ENCODE measurements at places on chromosomes 5 and 9. TPM values are rescaled to one million over a fixed set of nuclear protein-coding genes. Genes with fewer than 3 reads are reported as not detected.

DNA sequence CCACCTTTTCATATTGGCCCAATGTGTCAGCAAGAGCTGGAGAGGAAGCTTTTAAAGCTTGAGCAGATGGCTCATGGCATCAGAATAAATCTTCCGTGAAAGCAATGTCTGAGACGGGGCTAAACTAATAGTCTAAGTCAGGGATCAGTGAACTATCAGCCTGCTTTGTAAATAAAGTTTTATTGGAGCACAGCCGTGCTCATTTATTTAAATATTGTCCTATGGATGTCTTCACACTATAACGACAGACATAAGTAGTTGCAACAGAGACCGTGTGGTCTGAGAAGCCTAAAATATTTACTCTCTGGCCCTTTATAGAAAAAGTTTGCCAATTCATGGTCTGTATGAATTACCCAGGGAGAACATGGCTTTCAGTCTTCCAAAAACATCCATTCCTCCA lies 85.6 kb upstream of the SLC44A1 start:
- H3K4me1 ChIP-seq = peaks cover 23% of the 10 kb centered on the region
- no peaks in the 10 kb centered on the region for H3K36me3 ChIP-seq
- no peak overlapping the region for H3K4me3 ChIP-seq
- no peaks in the 10 kb centered on the region for H3K27me3 ChIP-seq

OTP gene
- not detected for total RNA-seq

WDR38 gene
- total RNA-seq = not detected

GRCh38 chr9:107243742-107244141 lies 39.3 kb upstream of the RAD23B start:
- no peak for DNase-seq
- no peaks in the 10 kb centered on the region for H3K27me3 ChIP-seq
- H3K27ac ChIP-seq = peak overlapping the region; percentile 1
- no peaks in the 10 kb centered on the region for H3K36me3 ChIP-seq
- no peak overlapping the region for H3K4me3 ChIP-seq
- no peaks in the 10 kb centered on the region for H3K4me1 ChIP-seq

GRCh38 chr5:10894445-10895054 lies 133.5 kb upstream of the DAP start:
- no peak overlapping the region for H3K27ac ChIP-seq
- no peak overlapping the region for H3K4me3 ChIP-seq
- no peaks in the 10 kb centered on the region for H3K27me3 ChIP-seq
- H3K4me1 ChIP-seq = no peaks in the 10 kb centered on the region
- no peaks in the 10 kb centered on the region for H3K36me3 ChIP-seq

- H3K27me3 ChIP-seq = no peaks in the 10 kb centered on the region
- H3K4me1 ChIP-seq = peaks cover 12% of the 10 kb centered on the region
- no peaks in the 10 kb centered on the region for H3K36me3 ChIP-seq
- peak overlapping the region; percentile 94 for H3K27ac ChIP-seq
These were observed 2.1 kb downstream of the ECPAS start for GRCh38 chr9:111481885-111482636.

C8G gene
- total RNA-seq = 1.6 TPM

DNA sequence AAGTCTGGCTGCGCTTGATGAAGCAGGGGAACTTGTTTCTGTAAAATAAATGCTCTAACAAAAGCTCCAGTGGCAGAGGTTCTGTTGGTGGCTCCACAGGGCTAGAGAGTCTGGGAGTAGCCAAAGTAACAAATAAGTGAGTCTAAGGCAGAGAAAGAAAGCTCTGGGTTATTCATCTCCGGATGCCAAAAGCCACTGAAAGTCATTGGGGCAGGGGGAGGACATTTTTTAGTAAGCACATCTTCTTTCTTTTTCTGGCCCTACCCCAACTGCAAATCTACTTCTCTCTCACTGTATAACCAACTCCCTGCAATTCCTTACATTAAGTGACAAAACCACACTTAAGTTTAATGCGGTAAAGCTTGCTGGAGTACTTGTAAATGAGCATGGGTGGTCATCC lies 141.6 kb downstream of the INSYN2B start:
- H3K27ac ChIP-seq = no peak overlapping the region
- H3K4me3 ChIP-seq = no peak overlapping the region
- no peaks in the 10 kb centered on the region for H3K27me3 ChIP-seq
- no peaks in the 10 kb centered on the region for H3K36me3 ChIP-seq
- DNase-seq = no peak

CLIC3 gene
- total RNA-seq = 94.8 TPM

DNA sequence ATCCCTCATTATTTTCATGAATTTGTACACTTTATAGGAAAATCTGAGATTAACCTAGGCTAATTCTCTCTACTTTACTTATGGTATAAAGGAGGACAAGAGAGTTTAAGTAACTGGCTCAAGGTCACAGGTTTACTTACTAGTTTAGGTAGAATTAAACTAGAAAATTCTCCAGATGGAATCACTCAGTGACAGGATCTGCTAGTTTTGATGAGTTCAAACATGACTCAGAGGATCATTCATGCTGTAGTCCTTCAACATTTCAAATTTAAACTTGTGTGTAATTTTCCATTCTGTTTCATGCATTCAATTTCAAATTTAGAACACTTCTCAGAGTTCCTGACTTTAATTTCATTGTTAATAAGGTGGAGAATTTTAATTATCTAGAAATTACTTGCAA lies 485.7 kb upstream of the TUSC1 start:
- DNase-seq = no peak
- H3K4me1 ChIP-seq = no peaks in the 10 kb centered on the region
- no peaks in the 10 kb centered on the region for H3K36me3 ChIP-seq
- no peak overlapping the region for H3K27ac ChIP-seq
- H3K27me3 ChIP-seq = no peaks in the 10 kb centered on the region
- no peak overlapping the region for H3K4me3 ChIP-seq

DNA sequence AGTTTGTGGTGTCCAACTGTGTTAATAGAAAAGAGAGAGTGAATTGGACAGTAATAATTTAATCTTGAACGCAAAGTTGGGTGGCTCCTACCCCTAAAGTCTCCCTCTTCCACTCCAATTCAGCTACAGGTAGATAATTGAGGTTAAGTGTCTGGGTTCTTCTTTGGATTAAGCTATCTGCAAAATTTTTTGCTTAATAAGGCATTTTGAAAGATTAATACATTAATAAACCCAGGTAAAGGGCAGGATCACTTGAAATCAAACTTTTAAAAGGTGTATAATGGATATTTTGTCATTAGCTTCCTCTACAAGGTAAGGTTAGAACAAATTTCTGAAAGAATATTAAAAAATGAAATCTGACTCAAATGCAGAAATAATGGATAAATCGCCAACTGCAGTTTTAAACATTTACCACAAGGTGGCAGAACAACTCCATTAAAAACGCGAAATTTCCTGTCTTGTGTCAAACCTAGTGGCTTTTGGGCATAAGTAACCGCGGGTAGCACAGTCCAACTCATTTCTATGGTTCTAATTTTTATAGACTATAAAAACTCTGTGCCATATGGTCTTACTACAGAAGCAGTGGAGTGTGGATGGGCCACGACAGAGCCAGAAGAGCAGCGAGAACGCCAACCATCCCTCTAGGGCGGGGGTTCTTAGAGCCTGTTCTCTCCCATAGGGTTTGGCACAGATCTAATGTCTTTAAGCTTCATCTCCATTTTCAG lies 276.5 kb downstream of the ARHGEF28 start:
- H3K4me1 ChIP-seq = no peaks in the 10 kb centered on the region
- H3K27me3 ChIP-seq = no peaks in the 10 kb centered on the region
- H3K4me3 ChIP-seq = no peak overlapping the region

DNA sequence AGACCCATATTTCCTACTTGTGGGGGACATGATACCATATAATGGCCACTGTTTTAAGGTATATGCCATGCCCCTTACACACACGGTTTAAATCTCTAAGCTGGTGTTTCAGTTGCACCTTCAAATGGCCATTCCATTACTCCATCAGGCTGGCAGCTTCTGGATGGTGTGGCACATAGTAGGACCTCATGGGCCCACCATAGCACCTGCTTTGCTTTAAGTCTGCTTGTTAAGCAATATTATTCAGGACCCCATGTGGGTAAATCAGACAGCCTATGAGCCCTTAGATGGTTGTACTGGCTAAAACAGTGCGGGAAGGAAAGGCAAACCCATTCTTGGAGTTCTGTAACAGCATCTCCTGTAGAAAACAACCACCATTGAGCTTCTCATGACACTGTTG lies 27.4 kb upstream of the PANK3 start:
- H3K36me3 ChIP-seq = no peaks in the 10 kb centered on the region
- no peaks in the 10 kb centered on the region for H3K4me1 ChIP-seq
- DNase-seq = no peak
- no peaks in the 10 kb centered on the region for H3K27me3 ChIP-seq
- no peak overlapping the region for H3K27ac ChIP-seq

- H3K4me1 ChIP-seq = no peaks in the 10 kb centered on the region
- no peaks in the 10 kb centered on the region for H3K27me3 ChIP-seq
- H3K27ac ChIP-seq = no peak overlapping the region
- no peak for DNase-seq
These were observed 687.0 kb upstream of the FTMT start for GRCh38 chr5:121164632-121165031.

GRCh38 chr5:148984345-148984744 lies 78.5 kb downstream of the SH3TC2 start:
- DNase-seq = no peak
- H3K27me3 ChIP-seq = no peaks in the 10 kb centered on the region
- peak overlapping the region; percentile 75 for H3K27ac ChIP-seq
- peaks cover 83% of the 10 kb centered on the region for H3K4me1 ChIP-seq
- no peak overlapping the region for H3K4me3 ChIP-seq
- no peaks in the 10 kb centered on the region for H3K36me3 ChIP-seq

DNA sequence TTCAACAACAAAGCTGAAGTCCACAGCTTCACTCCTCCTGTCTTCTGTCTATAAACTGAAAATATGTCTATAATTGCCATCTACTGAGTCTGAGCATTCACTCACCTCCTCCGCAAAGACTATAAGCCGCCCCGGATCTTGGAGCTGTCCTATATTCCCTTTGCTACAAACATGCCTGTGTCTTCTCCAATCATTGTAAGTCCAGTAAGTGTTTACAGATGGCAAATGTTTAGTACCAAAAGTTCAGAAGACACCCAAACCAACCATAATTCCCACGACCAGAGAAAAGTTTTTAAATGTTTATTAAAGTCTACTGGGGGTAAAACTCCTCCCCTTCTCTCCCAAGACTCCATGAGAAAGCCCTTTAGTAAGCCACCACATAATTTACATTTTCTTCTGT lies 80.9 kb downstream of the EBF1 start:
- no peak overlapping the region for H3K27ac ChIP-seq
- H3K4me3 ChIP-seq = no peak overlapping the region
- no peak for DNase-seq
- H3K4me1 ChIP-seq = peaks cover 43% of the 10 kb centered on the region

IFNA13 gene
- total RNA-seq = not detected

DRD1 gene
- total RNA-seq = 0.19 TPM

PCDHGA10 gene
- 7.2 TPM for total RNA-seq

DNA sequence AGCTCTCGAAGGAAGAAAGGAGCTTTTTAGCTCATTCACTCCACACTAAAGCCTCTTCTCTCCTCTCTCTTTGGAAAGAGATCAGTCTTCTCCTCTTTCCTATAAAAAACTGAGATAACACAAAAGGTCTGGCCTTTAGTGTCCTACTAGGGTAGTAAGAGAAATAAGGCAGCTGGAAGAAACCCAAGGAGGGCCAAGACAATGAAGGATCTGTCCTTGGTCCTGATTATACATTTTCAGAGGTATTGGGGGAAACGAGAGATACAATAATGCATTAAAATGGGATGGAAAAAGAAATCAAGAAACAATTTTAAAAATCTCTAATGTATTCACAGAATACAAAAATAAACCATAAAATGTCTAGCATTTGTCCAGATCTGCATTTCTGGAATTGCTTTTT lies 184.0 kb downstream of the SLF1 start:
- no peaks in the 10 kb centered on the region for H3K4me1 ChIP-seq
- no peak overlapping the region for H3K27ac ChIP-seq
- H3K36me3 ChIP-seq = no peaks in the 10 kb centered on the region
- no peak for DNase-seq
- no peaks in the 10 kb centered on the region for H3K27me3 ChIP-seq
- H3K4me3 ChIP-seq = no peak overlapping the region

DNA sequence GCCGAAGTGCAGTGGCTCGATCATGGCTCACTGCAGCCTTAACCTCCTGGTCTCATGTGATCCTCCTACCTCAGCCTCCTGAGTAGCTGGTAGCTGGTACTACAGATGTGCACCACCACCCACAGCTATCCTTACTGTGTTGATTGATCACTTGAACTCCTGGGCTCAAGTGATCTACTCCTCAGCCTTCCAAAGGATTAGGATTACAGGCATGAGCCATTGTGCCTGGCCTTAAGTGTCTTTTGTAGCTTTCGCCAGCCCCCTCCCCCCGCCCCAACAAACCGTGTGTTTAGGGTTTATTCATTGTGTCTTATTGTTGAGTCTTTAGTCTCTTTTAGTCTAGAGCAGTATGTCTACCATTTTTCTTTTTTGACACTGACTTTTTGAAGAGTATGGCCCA lies 33.1 kb downstream of the SPIN1 start:
- H3K27ac ChIP-seq = no peak overlapping the region
- no peak for DNase-seq
- no peaks in the 10 kb centered on the region for H3K36me3 ChIP-seq
- no peaks in the 10 kb centered on the region for H3K4me1 ChIP-seq

DNA sequence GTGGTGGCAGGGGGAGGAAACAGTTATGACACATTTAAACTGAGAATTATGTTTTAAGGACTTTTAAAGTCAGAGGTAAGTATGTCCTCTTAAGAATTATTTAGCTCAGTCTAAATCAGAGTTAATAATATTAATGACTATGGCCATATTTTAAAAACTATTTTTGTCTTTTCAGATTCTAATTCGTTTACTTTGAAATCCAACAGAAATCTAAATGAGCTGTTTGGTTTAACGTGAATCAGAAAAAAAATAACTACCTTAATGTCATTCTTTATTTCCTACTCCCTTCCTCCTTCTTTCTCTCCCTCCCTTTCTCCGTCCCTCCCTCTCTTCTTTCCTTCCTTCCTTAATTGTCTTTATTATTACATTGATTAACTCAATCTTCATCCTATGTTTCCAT lies 14.7 kb downstream of the C1QTNF3 start:
- H3K27ac ChIP-seq = no peak overlapping the region
- no peak for DNase-seq
- H3K4me3 ChIP-seq = no peak overlapping the region
- H3K4me1 ChIP-seq = no peaks in the 10 kb centered on the region
- peaks cover 19% of the 10 kb centered on the region for H3K36me3 ChIP-seq

TLR4 gene
- 14.9 TPM for total RNA-seq

GRCh38 chr9:118473521-118473920 lies 769.3 kb downstream of the TLR4 start:
- no peak for DNase-seq
- no peak overlapping the region for H3K4me3 ChIP-seq
- no peaks in the 10 kb centered on the region for H3K27me3 ChIP-seq
- no peaks in the 10 kb centered on the region for H3K4me1 ChIP-seq

NUTM2F gene
- total RNA-seq = not detected

TYRP1 gene
- total RNA-seq = not detected

ANKRD20A1 gene
- 5.7 TPM for total RNA-seq

Measured in esophagus squamous epithelium (tissue), 5 donors.